ENCODE measurements at places on chromosomes 3 and 15.

DNA sequence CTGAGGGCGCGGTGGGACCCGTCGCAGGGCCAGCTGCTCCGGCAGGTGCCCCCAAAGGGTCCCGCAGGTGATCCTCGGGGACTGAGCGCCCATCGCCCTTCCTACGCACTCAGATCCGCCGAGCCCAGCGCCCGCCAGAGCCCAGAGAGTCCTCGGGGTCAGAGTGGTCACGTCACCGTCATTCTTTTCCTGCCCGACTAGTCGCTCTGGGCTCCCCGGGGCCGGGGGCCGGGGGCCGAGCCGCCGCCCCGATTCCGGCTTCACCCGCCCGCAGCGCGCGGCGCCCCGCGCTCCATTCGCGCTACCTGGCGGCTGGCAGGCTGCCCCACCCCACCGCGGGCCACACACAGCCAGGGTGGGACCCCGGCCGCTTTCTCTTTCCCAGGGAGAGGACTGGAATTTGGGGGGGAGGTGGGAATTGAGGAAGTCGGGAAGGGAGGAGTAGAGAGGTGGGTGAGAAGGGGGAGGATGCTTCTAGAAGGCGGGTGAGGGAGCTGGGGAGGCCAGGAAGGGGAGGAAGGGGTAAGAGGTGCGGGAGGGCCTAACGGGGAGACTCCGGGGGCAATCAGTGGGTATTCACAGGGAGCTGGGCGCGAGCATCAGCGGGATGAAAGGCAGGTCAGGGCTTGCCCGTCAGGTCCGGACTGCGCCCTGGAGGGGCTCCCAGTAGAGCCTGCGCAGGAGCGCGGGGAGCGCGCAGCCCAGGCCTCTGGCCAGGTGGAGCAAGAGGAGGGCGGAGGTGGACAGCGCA is 36.1 kb upstream of the EPHB3 start:
- DNase-seq, result peak; percentile 45

- no peak for DNase-seq
These were observed 145.9 kb upstream of the GALNT15 start for GRCh38 chr3:16028604-16029003.

- no peak for DNase-seq
These were observed 205.6 kb downstream of the NECTIN3 start for GRCh38 chr3:111277226-111277625.

GRCh38 chr3:186261638-186262037 is 100.4 kb downstream of the DGKG start:
- peak; percentile 31 for DNase-seq

DNA sequence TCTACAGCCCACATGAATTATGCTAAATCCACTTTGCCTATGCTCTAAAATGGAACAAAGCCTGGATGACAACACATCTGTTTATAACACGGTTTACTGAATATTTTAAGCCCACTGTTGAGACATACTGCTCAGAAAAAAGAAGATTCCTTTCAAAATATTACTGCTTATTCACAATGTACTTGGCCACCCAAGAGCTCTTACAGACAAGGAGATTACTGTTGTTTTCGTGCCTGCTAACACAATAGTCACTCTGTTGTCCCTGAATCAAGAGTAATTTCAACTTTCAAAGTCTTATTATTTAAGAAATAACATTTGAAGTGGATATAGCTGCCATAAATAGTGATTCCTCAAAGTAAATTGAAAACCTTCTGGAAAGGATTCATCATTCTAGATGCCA is 70.9 kb downstream of the ANKRD28 start:
- DNase-seq, result no peak

- no peak for DNase-seq
These were observed 250.6 kb downstream of the MBNL1 start for GRCh38 chr3:152519376-152519775.

DNA sequence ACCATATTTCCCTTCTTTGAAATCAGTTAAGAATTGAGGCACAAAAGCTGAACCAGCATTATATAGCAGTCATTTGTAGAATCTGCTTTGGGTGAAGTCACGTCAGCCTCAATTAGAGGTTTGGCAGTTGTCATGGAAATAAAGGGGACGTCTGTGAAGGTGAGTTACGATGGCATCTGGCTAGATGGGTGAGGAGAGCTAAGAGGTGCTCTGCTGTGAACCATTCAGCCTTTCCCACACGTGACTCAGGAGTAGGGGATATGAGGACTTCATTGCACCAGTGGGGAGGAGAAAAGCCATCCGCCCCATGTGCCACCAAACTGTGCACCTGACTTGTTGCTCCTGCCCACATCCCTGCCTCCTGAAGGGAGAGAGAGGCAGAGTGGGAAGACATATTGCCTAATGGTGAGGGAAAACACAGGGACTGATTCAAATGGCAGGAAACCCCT is 2.8 kb upstream of the C15orf40 start:
- peak; percentile 15 for DNase-seq

DNA sequence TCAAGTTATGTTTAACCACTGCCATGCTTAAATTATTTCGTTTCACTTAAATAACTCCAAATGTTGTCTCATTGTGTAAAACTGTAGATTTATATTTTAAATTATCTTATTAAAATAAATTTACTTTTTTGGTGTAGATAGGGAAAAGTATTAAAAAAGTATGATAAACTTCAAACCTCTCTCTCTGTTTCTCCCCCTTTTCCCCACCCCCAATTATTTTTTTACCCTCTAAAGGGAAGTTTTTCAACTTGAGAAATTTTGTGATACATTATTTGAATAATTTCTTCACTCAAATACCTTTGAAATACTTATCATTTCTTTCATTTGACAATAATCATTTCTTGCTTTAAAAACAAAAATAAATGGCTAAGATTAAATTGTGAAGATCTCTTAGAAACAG is 66.9 kb upstream of the EIF1B start:
- no peak for DNase-seq

- DNase-seq, result no peak
These were observed 254.3 kb upstream of the TPM1 start for GRCh38 chr15:62788224-62788623.

DNA sequence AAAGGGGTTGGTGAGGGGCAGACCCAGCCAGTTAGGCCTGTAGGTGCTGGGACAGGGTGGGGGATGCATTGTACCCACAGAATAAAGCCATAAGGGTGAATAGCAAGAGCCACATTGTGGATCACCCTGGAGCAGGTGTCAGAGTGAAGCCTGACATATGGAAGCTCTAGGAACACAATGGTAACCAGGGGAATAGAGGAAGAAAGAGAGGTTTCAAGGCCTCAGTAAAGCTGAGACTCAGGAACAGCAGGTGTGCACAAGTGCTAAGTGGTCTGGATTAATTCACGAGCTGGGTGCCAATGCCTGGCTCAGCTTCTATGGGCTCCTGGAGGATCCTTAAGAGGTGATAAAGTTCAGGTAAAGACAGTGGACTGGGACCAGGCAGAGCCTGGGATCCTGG is 323.7 kb upstream of the CTNNB1 start:
- DNase-seq, result no peak

DNA sequence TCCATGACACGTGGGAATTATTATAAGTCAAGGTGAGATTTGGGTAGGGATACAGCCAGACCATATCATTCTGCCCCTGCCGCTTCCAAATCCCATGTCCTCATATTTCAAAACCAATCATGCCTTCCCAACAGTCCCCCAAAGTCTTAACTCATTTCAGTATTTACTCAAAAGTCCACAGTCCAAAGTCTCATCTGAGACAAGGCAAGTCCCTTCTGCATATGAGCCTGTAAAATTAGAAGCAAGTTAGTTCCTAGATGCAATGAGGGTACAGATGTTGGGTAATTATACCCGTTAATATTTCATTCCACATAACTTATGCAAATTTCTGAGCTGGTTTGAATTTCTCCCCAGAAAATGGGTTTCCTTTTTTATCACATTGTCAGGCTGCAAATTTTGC is 47.7 kb downstream of the RNF111 start:
- no peak for DNase-seq

- DNase-seq, result no peak
These were observed 156.8 kb downstream of the ALCAM start for GRCh38 chr3:105523501-105523900.

DNA sequence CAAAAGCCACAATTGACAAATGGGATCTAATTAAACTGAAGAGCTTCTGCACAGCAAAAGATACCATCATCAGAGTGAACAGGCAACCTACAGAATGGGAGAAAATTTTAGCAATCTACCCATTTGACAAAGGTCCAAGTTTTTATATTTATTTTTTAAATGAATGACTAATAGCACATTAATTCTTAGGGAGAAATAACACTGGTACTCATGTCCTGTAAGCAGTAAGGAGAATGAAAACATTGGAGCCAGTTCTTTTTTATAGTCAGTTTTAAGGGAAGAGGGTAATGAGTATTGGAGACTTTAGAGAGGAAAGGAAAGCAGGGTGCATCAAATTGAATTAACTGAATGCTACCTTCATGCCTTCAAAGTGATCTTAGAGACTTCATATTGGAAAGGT is 404.7 kb upstream of the TGFBR2 start:
- no peak for DNase-seq

- DNase-seq, result no peak
These were observed 85.6 kb upstream of the ABHD17C start for GRCh38 chr15:80609512-80609946.

DNA sequence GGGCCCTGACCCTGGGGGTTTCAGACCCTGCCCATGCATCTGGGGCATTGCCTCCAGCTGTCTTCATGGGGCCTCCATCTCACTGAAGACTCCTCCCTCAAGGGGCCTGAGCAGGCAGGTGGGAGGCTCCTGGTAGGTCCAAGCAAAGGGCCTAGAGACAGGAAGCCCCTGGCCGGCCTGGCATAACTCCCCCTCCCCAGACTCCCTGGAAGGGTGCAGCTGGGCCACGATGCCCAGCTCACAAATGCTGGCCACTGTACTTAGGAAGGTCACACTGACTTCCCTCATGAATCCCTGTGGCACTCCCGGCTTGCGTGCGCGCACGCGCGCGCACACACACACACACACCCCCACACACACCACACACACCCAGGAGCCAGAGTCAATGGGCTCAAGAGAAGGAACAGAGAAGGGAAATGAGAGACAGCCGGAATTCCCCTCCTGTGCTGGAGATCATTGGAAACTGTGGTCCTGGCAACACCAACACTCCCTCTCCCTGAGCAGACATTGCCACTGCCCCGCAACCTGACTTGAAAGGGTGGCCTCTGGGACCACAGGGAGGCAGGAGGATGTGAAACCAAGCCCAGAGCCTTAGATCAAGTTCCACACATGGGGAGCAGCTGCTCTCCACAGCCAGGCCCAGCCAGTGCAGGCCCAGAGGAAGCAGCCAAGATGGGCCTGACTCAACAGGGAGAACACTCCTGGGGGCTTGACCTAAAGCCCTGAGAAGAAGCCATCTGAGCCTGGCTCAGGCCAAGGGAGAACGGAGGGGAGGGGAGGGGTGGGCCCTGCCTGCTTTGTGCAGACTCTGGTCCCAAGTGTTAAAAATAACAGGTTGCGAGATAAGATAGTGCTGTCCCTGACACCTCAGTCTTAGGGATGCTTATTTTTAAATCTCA is 69.7 kb downstream of the SCN5A start:
- DNase-seq, result peak; percentile 36

GRCh38 chr3:138824114-138824506 is 10.6 kb downstream of the PIK3CB start:
- DNase-seq, result no peak

GRCh38 chr3:172134352-172134751 is 95.0 kb downstream of the FNDC3B start:
- DNase-seq, result peak; percentile 79

- no peak for DNase-seq
These were observed 16.4 kb downstream of the APBA2 start for GRCh38 chr15:28901987-28902745.

DNA sequence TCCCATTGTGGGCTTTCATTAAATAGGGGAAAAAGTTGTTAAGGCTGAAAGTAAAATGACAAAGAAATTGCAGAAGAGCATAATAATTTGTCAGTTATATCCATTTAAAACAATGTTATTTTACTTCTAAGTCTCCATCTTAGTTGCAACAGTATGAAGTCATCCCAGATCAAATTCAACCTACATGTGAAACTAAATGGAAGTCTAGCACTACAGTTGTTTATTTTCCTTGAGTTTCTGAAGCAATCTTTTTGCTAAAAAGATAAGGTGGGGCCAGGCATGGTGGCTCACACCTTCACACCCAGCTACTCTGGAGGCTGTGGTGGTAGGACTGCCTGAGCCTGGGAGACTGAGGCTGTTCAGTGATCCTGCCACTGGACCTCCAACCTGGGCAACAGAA is 80.2 kb downstream of the DPH6 start:
- DNase-seq, result no peak

GRCh38 chr15:56371495-56372147 is 6.4 kb downstream of the TEX9 start:
- no peak for DNase-seq

- DNase-seq, result no peak
These were observed 61.1 kb upstream of the IQSEC1 start for GRCh38 chr3:13134166-13134878.

DNA sequence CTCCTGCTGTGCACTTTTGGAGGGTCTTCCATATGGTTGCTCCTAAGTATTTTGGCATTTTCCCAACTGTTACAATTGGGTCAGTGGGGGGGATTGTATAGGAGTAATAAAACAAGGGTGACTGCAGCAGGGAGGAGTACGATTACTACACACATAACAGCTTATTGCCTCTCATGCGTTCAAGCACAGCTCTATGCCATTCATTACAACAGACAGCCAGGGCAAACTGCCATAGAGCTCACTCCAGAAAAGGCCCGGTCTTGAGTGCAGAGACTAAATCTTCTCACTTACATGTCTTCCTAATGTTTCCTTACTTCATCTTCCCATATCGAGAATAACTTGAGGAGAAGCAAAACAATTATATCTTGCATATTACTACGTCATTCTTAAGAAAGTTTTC is 1.4 kb upstream of the CHMP2B start:
- no peak for DNase-seq

DNA sequence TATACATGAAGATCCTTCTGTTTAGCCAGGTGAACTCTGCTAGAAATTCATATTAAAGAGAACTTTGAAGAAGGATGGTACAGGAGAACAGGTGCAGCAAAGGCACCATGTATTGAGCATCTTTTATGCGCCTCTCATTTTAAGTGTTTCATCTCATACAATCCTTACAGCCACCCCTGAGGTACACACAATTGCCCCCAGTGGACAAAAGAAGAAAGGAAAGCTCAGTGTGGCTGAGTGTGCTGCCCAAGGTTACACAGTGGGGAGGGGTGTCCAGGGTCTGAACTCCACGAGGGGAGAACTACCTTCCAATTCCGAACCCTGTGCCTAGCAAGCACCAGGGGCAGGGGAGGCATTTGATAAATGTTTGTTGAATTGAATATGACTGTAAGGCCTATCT is 98.6 kb downstream of the MECOM start:
- no peak for DNase-seq

GRCh38 chr15:58002338-58003126 is 63.0 kb downstream of the ALDH1A2 start:
- no peak for DNase-seq

GRCh38 chr15:68566377-68566954 is 12.3 kb upstream of the CORO2B start:
- no peak for DNase-seq

GRCh38 chr3:28039234-28039633 is 202.2 kb upstream of the CMC1 start:
- no peak for DNase-seq

- no peak for DNase-seq
These were observed 146.2 kb upstream of the TLE3 start for GRCh38 chr15:70243686-70244540.
